ENCODE measurements at places on chromosomes 2 and 18.

- no peak for ATAC-seq
These were observed 114.4 kb upstream of the HAAO start for GRCh38 chr2:42906557-42907411.

- no peak for ATAC-seq
These were observed 913 bp upstream of the WNT10A start for GRCh38 chr2:218879776-218880101.

GRCh38 chr2:128605421-128605820 is 286.8 kb upstream of the HS6ST1 start:
- ATAC-seq: no peak

GRCh38 chr18:12106471-12106870 is 12.8 kb downstream of the ANKRD62 start:
- ATAC-seq: no peak

DNA sequence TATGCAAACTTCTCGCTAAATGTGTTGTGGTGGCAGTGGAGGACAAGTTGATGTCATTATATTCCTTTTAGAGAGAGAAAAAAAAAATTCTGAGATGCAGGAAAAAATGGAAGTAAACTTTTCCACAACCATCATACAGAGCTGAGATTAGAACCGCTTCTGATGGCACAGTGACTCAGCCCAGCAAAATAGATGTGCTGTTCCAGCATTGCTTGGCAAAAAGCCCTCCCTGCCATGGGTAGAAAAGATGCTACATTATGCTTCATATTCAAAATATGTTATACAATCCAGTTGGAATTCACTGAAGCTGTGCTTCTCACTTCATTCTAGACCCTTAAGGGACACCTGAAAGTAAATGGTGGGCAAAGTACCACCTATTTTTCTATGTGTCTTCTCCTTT is 1047.6 kb upstream of the FANCL start:
- no peak for ATAC-seq

GRCh38 chr2:55103046-55103445 is 52.8 kb upstream of the RTN4 start:
- ATAC-seq: no peak

GRCh38 chr2:113216321-113216720 is 42.5 kb downstream of the PSD4 start:
- no peak for ATAC-seq

DNA sequence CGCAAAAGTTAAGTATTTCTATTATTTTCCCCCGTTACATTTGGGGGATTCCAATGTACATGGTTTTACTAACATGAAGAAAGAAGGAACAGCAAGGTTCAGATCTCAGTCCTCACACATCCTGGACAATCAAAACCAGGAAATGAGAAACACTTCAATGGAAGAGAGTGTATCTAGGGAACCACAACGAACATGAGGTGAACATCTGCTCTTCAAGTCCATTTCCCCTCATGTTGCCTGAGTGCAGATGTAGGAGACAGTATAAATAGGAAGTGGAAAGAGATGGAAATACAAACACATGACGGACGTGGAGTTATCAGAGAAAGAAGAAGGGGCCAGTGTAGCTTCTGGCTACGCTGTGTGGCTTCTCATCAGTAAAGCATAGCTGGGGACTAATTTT is 52.6 kb downstream of the CHN1 start:
- no peak for ATAC-seq

Measured in activated T-helper 17 cell treated with anti-CD3 and anti-CD28 coated beads, Interleukin-2, amount 50 U/mL, for 72 hours (primary cell).